ENCODE measurements at places on chromosomes 2 and 18. TPM values are rescaled to one million over a fixed set of nuclear protein-coding genes. Genes with fewer than 3 reads are reported as not detected.
A peak's percentile ranks its signal among the peaks of the same experiment; 100 is the strongest.

- no peak for DNase-seq
Observed at GRCh38 chr2:240433973-240434727, 1.3 kb upstream of the GPC1 start.

DNA sequence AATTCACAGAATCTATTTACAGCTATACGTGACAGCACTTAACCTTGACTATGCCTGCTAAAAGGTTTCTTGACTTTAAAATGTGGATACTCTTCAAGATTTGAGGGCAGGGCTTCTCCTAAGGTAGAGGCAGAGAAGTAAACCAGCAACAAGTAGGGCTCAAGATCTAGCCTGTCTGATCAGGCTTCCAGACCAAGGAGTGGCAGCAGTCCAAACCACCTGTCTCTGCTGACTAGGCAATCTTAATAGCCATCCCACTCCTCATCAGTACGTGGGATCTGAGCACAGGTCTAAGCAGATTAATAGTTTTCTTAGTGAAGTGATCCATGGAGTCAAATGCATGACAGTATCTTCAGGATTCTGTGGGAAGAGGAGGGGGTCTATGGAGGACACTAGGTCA, 100.4 kb downstream of the GPD2 start:
- no peak for DNase-seq

DNA sequence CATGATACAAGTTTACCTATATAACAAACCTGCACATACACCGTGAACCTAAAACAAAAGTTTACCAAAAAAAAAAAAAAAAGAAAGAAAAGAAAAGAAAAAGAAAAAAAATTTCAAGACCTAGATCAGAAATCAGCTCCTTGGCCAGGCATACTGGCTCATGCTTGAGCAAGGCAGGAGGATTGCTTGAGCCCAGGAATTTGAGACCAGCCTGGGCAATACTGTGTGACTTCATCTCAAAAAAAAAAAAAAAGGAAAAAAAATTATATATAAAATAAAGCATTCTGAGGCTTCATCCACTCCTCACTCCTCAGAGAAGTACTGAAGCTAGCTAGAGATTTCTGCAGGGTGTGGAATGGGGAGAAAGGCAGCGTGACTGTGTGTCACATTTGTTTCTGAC, 11.8 kb upstream of the PROC start:
- no peak for DNase-seq

GRCh38 chr2:9907402-9907801, 44.1 kb upstream of the GRHL1 start:
- DNase-seq = no peak

GRCh38 chr2:1656961-1657841, 87.1 kb downstream of the PXDN start:
- DNase-seq = no peak

GRCh38 chr2:29053670-29054400, 20.5 kb downstream of the PCARE start:
- no peak for DNase-seq

GRCh38 chr2:120739438-120740090, 3.9 kb downstream of the GLI2 start:
- no peak for DNase-seq

DNA sequence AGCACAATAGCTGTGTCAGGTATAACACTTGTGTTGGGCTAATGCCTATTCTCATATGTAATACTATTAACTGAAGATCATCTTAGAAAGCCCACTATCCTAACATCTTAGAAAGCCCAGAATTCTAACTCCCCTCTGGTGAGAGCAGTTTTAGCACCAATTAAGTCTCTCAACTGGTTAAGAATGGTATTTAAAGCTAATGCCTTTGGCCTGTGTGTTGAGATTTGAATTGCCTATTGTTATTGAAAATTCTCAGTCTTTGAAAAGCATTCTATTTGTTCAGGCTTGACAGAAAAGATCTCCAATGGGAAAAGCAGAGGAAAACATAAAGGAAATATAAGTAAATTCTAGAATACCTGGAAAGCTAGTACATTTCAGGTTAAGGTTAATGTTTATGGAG, 352.5 kb downstream of the ARHGAP15 start:
- DNase-seq = no peak

- DNase-seq = peak; percentile 38
Observed at GRCh38 chr18:48412339-48412929, 3.3 kb upstream of the ZBTB7C start.

DNA sequence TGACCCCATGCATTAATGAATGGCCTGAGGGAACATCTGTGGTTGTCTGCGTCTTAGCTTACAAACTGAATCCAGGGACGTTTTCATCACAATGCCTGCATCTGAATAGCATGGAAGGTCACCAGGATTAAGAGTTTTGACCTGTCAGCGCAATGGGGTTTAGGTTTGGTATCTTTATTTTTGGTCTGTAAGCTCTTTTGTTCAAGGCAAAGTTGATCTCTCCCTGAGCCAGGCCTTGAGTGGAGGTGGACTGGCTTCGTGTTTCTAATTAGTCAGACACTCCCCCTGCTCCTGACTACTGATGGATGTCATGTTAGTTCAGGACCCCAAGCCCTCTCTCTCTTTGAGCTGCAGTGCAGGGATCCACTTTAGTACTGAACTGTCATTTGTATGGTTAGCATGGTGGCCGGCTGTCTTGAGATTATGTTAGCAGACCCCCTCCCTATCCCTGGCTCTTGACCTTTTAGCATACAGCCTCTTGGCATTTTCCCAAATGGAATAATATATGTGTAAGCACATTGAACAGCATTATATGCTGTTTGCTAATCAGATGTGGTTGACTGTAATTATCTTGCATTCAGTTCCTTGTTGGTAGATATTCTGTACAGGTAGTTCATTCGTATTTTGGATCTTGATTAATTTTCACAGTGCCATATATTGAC, 59.2 kb downstream of the LYPD6 start:
- no peak for DNase-seq

- DNase-seq = peak; percentile 12
Observed at GRCh38 chr2:13260402-13260801, 543.7 kb downstream of the TRIB2 start.

DNA sequence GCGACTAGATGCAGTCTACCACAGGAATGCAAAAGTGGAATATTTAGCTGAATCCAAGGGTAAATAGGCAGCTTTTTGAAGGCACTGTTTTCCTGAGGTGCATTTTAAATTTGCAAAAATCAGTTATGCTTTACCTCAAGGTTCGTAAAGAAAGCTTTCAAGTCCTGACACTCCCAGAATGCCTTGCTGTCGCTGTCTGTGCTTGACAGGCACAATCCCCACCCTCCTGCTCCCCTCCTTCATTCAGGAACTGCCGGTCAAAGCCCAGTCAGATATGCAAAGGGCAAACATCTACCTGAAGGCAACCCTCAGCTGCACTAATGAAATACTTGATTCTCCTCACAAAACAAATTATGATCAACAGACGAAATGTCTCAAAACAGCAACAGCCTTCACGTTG, 97.4 kb upstream of the DDX18 start:
- no peak for DNase-seq

DNA sequence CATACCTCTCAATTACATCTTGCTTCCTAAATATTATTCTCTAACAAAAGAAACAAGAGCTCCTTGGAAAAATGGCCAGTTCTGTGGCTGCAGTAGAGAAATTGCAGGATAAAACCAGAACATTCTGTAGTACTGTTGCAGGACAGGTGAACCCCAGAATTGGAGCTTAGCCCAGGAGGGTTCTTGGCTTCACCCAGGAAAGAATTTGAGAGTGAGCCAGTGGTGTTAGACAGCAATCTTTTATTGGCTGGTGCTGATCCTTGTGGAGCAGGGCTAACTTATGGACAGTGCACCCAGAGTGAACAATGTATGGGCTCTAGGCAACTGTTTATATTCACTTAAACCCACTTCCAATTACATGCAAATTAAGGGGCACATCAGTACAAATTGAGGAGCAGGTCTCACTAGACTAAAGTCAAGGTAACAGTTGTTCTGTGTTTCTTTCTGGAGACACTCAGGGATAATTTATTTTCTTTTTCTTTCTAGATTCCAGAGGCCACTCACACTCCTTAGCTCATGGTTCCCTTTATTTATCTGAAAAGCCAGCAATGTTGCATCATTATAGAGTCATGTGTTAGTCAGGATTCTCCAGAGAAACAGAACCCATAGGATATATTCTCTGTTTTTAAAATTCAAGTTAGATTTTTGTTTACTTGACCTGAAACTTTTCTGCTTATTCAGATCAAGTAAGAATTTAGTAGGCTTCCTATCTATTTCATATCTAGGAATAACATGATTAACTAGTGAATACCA, 348.1 kb downstream of the CCDC85A start:
- DNase-seq = no peak

DNA sequence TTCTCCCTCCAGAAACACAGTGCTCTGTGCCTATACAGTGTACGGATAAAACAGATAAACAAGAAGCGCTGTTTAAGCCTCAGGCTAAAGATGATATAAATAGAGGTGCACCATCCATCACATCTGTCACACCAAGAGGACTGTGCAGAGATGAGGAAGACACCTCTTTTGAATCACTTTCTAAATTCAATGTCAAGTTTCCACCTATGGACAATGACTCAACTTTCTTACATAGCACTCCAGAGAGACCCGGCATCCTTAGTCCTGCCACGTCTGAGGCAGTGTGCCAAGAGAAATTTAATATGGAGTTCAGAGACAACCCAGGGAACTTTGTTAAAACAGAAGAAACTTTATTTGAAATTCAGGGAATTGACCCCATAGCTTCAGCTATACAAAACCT, 70.7 kb downstream of the TANK start:
- no peak for DNase-seq

DNA sequence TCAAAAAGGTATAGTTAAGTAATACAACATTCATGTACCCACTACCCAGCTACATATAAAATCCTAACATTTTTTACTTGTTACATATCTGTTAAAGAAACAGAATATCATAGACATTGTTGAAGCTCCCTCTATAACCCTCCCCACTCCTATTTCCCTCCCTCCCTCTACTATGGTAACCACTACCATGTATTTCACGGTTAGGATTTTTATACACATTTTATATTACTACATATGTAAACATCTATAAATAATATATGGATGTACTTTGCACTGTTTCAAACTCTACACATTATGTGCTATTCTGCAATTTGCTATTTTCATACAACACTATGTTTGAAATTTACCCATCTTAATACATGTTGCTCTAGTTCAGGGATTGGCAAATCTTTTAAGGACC, 36.3 kb downstream of the THOC1 start:
- no peak for DNase-seq

DNA sequence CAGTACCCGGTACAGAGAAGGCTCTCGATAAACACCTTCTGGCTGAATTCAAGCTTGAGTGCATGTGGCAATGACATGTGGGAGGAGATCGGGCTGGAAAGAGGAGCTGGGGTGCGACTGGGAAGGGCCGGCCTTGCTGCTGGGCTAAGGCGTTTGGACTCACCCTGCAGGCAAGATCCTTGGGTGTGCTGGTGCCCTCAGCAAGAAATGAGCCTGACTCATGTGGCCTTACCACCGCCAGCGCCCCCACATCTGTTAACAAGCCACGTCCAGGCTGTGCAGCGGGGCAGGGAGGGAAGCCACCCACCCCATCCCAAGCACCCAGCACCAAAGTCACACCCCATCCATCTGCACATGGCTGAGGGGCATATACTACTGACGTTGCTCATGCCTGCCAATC, 1.3 kb downstream of the HS1BP3 start:
- no peak for DNase-seq

DNA sequence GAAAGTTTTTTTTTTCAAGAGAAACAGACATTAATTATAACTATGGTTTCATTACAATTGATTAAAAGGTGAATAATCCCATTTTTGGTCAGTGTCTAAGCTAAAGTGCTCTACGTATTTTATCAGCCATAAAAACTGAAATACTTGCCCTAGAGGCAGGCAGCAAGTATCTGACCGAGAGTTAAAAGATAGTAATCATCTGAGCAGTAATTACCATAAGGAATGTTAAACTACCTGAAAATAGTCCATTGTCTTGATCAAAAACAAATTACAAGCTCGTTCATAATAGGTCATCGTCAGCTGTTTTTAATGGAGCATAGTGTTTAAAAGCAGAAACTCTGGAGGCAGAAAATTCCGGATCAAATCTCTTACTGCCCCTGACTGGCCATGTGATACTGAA, 105.7 kb upstream of the ZEB2 start:
- no peak for DNase-seq

DNA sequence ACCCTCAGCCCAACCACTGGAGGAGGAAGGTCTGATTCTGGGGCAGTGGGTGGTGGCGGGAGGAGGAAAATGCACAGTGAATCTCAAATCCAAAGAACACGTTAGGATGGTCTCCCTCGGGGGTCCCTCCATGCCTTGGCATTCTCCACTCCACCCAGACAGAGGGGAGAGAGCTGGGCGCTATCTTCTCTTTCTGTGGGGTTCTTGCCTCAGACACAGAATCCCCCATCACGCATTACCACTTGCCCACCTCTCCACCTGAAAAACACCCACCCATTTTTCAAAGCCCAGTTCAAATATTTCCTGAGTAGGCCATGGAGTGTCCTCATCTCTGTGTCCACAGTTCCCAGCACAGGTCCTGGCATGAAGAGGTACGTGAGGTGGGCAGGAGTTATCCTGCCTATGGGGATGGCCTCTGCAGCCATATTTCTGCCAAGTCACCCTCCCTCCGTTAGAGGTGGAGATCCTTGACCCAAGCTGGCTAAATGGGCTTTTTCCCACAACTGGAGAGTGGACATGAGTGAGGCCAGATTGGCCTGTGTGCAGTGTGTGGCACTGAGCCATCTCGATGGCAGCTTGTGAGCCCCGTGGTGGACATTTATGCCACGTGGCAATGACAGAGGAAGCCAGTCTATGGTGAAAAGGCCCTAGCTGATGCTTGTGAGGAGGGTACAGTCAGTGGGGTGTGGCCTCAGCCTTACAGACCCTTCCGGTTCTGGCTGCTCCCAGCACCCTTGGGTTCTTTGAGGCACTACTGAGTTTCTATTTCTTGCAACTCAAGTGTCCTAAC, 9.5 kb upstream of the TEX261 start:
- DNase-seq = no peak

GRCh38 chr18:11860594-11861450, 9.6 kb downstream of the CHMP1B start:
- DNase-seq = no peak

- DNase-seq = no peak
Observed at GRCh38 chr2:15498554-15498953, 62.6 kb downstream of the NBAS start.

KCNS3 gene
- total RNA-seq = 1.4 TPM

SPHKAP gene
- total RNA-seq = not detected

GCKR gene
- 0.42 TPM for total RNA-seq

COL4A3 gene
- total RNA-seq = not detected

MATN3 gene
- total RNA-seq = 1.3 TPM

ALPI gene
- not detected for total RNA-seq

RIT2 gene
- not detected for total RNA-seq

SFT2D3 gene
- total RNA-seq = 18.8 TPM

NT5DC4 gene
- total RNA-seq = not detected

GATA6 gene
- total RNA-seq = not detected

GPC1 gene
- total RNA-seq = 88.6 TPM

PDCD1 gene
- total RNA-seq = not detected

OTOS gene
- total RNA-seq = not detected

HAAO gene
- 3.5 TPM for total RNA-seq

RTP5 gene
- not detected for total RNA-seq

PLGLB2 gene
- total RNA-seq = 2.2 TPM

TMEM178A gene
- 12.0 TPM for total RNA-seq

UGT1A3 gene
- not detected for total RNA-seq

SCN7A gene
- 0.39 TPM for total RNA-seq

OSBPL6 gene
- total RNA-seq = 10.8 TPM

ABCG8 gene
- total RNA-seq = not detected

CREG2 gene
- 0.63 TPM for total RNA-seq
